GM19239 (cell line): ENCODE measurements at places on chromosomes 1 and 21.

DNA sequence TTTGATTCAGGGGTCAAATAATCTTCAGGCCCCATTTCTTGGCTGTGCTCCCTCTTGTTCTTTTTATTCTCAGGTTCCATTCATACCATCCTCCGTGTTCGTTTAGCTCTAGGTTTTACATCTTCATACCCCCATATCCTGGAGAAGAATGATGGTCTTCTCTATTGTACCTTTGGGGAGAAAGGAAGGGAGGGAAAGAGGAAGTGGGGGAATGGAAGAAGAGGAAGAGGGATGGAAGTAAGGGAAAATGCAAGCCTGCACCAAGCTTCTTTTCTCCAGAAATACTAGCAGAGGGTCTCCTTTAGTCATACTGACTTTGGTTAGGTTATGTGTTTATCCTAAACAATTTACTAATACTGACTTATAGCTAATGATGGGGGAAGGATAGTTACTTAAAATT lies 52.4 kb downstream of the FNBP1L start:
- no peak for DNase-seq

DNA sequence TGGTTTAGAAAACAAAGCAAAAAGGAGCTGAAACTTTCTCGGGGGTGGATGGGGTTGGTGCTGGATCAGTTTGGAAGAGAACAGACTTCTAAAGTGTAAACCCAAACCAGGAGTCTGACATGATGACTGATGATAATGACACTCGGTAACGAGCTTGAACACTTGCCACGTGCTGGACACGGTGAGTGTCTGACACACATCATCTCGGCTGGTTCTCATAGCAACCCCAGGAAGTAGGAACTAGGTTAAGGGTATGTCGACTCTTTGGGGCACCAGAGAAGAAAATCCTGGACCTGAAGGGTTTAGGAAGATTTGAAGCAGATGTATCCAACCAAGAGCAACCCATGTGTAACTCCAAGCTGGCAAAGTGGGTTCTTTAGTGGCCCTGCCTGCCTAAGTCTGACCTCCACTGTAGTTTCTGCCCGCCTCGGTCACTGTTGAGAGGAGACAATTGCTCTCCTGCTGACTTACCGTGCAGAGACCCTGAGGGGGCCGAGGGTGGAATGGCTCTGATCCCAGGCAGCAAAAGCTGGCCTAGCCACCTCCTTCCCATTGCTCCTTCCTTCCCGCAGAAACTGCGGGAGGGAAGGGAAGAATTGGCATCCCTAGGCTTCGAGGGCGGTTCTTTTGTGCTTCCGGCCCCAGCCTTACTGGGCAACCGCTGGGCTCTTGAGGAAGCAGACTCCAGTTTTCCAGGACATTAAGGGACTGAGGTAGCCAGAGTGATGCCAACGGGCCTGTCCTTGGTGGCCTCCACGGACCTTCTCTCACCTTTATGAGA lies 156.0 kb downstream of the TOMM20 start:
- no peak for DNase-seq

GRCh38 chr1:218748071-218748470 lies 402.9 kb downstream of the TGFB2 start:
- DNase-seq = no peak

DNA sequence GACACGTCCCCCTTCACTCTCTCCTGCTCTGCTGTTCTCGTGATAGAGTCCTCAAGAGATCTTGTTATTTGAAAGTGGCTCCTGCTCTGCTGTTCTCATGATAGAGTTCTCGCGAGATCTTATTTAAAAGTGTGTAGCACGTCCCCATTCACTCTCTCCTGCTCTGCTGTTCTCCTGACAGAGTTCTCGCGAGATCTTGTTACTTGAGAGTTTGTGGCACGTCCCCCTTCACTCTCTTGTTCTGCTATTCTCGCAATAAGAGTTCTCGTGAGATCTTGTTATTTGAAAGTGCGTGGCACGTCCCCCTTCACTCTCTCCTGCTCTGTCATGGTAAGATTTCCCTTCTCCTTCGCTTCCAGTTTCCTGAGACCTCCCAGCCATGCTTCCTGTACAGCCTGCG lies 47.9 kb downstream of the SMYD3 start:
- no peak for DNase-seq

GRCh38 chr21:26884436-26884835 lies 39.2 kb upstream of the ADAMTS1 start:
- no peak for DNase-seq

DNA sequence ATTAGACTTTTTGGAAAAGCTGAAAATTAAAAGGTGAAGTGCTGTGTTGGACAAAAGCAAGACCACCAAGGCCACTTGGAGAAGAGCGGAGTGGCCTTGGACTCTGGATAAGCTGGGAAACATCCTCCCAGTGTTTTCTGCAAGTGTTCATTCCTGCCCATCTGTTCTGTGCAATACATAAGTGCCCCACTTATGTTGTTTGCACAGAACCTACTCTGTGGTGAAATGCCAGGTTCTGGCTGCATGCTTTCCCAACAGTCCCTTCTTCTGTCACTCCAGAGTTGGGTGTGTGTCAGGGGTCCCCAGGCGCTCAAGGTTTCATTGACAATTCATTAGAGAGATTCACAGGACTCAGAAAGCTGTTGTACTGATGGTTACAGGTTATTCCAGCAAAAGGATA lies 30.3 kb downstream of the NHLH2 start:
- no peak for DNase-seq

DNA sequence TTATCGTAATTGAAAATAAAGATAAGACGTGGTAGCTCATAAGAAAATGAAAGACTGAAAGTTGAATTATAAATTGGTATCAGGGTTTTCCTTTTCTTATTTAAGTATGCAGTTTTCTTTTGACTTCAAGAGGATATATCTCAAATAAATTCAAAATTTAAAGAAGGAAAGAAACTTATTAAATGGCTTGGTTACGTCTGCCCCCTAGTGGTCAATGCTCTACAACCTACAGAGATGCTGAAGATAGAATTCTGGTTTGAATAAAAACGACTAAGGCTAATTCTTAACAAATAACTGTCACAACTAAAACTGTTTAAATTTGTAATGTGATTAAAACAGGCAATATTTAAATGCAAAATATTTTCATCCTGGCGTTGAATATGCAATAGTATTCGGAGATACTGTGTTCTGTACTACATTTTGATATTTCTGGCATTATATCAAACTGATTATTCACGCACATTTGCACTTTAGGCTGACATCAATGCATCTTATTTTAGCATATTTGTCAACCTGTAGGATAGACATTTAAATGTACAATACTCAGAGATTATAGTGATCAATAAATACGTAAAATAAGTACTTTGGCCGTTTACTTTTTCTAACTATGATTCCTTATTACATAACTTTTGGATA lies 26.8 kb downstream of the IFI44 start:
- peak; percentile 9 for DNase-seq

- DNase-seq = no peak
Measured at GRCh38 chr1:60969971-60970509, 112.3 kb upstream of the NFIA start.

DNA sequence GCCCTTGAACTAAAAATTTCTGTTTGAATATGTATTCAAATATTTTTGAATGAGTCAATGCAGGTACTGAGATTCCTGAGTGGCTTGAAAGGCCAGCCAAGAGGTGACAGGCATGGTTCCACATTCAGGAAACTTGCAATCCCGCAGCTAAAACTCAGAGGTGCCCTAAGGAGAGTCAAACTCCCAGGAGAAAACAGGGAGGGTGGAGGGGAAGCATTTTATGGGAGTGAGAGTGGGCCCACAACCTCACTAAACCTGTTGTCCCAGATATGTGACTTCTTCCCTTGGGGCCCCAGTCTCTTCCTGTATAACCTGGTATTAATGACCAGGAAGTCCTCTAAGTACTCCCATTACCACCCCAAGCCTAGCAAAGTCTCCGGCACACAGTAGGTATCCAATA lies 189.6 kb downstream of the PLPP3 start:
- DNase-seq = no peak

GRCh38 chr1:173525926-173526325 lies 48.8 kb downstream of the PRDX6 start:
- DNase-seq = no peak

- no peak for DNase-seq
Measured at GRCh38 chr21:43368685-43369084, 58.2 kb downstream of the SIK1 start.
